Bronchial epithelial cell (primary cell): ENCODE measurements at places on chromosomes 2 and 18. TPM values are rescaled to one million over a fixed set of nuclear protein-coding genes. Genes with fewer than 3 reads are reported as not detected.

Gene ANKRD29
- 14.0 and 15.0 TPM in 2 replicates for total RNA-seq

Gene PIGN
- 42.1 and 64.1 TPM in 2 replicates for total RNA-seq

Gene YWHAQ
- total RNA-seq = 176 and 278 TPM in 2 replicates

Gene MAP3K19
- not detected in 2 replicates for total RNA-seq

Gene PGAP1
- 6.1 and 8.3 TPM in 2 replicates for total RNA-seq

Gene ZEB2
- total RNA-seq = 0.13 and 0.26 TPM in 2 replicates

Gene SYT4
- total RNA-seq = not detected in 2 replicates

Gene GTF2A1L
- 0.26 TPM in 1 of 2 replicates, not detected in the other for total RNA-seq

Gene EVX2
- total RNA-seq = not detected in 2 replicates

Gene RUFY4
- total RNA-seq = not detected in 2 replicates

Gene INHBB
- total RNA-seq = 0.53 and 2.3 TPM in 2 replicates

Gene ALPP
- total RNA-seq = not detected in 2 replicates

Gene SERPINB5
- total RNA-seq = 440 and 513 TPM in 2 replicates

Gene CLEC4F
- total RNA-seq = not detected in 2 replicates

Gene MBP
- 21.3 and 26.6 TPM in 2 replicates for total RNA-seq

Gene SOWAHC
- 48.4 and 63.5 TPM in 2 replicates for total RNA-seq

Gene SLC1A4
- total RNA-seq = 22.1 and 26.3 TPM in 2 replicates

Gene UGT1A10
- not detected in 2 replicates for total RNA-seq

Gene CPS1
- total RNA-seq = 6.3 and 12.6 TPM in 2 replicates

Gene PAIP2B
- 1.3 and 5.2 TPM in 2 replicates for total RNA-seq

Gene CCDC150
- total RNA-seq = 2.4 and 3.3 TPM in 2 replicates

Gene DCDC2C
- total RNA-seq = not detected in 2 replicates

Gene CHRND
- not detected in 2 replicates for total RNA-seq

Gene ABCB11
- 0.26 TPM in 2 replicates for total RNA-seq

Gene AQP12A
- total RNA-seq = not detected in 2 replicates

Gene STAT4
- total RNA-seq = 7.1 and 12.3 TPM in 2 replicates

Gene SERPINB11
- total RNA-seq = 1.6 and 9.5 TPM in 2 replicates

Gene COLEC11
- 0.26 and 0.38 TPM in 2 replicates for total RNA-seq

Gene HOXD10
- total RNA-seq = not detected in 2 replicates

Gene G6PC2
- not detected in 2 replicates for total RNA-seq

Gene KLHL41
- under 0.01 TPM in 1 of 2 replicates, not detected in the other for total RNA-seq

Gene CROCC2
- total RNA-seq = 0.26 TPM in 1 of 2 replicates, not detected in the other

Gene OTOF
- not detected in 2 replicates for total RNA-seq

Gene HOXD9
- total RNA-seq = not detected in 2 replicates

Gene DNAH7
- total RNA-seq = under 0.01 and 0.26 TPM in 2 replicates

Gene PLA2R1
- total RNA-seq = 2.1 and 4.5 TPM in 2 replicates

Gene WDPCP
- 3.2 and 4.0 TPM in 2 replicates for total RNA-seq

Gene BUB1
- 1.2 and 1.3 TPM in 2 replicates for total RNA-seq

Gene TPGS2
- total RNA-seq = 67.1 and 77.1 TPM in 2 replicates

Gene PNKD
- total RNA-seq = 10.3 and 16.8 TPM in 2 replicates
